ENCODE measurements at places on chromosomes 6 and 20. TPM values are rescaled to one million over a fixed set of nuclear protein-coding genes. Genes with fewer than 3 reads are reported as not detected.

TBX18 gene
- total RNA-seq = 31.6 TPM

CRYBG1 gene
- 5.5 TPM for total RNA-seq

RPL7L1 gene
- total RNA-seq = 79.4 TPM

OR2B6 gene
- total RNA-seq = not detected

PAK5 gene
- total RNA-seq = not detected

LY6G6C gene
- not detected for total RNA-seq

LY86 gene
- not detected for total RNA-seq

PPP2R5D gene
- 37.7 TPM for total RNA-seq

MKKS gene
- 7.2 TPM for total RNA-seq

IMPG1 gene
- not detected for total RNA-seq

RAD21L1 gene
- total RNA-seq = not detected

SOBP gene
- total RNA-seq = 5.8 TPM

EFCAB8 gene
- 0.50 TPM for total RNA-seq

EDN1 gene
- total RNA-seq = 5.2 TPM

SPTLC3 gene
- total RNA-seq = 14.7 TPM

TINAG gene
- total RNA-seq = not detected

CD83 gene
- 0.40 TPM for total RNA-seq

CALHM6 gene
- total RNA-seq = 0.31 TPM

INSM1 gene
- not detected for total RNA-seq

SLC22A1 gene
- total RNA-seq = 0.75 TPM

GMDS gene
- total RNA-seq = 20.2 TPM

ESR1 gene
- total RNA-seq = 3.9 TPM

GJA1 gene
- total RNA-seq = 642 TPM

NRSN1 gene
- total RNA-seq = not detected

SULF2 gene
- 5.0 TPM for total RNA-seq

PTGIS gene
- 321 TPM for total RNA-seq

PGC gene
- total RNA-seq = not detected

VSTM2L gene
- 0.53 TPM for total RNA-seq

MRAP2 gene
- 1.5 TPM for total RNA-seq

NHLRC1 gene
- total RNA-seq = 3.0 TPM

CD24 gene
- total RNA-seq = 0.26 TPM

BANF2 gene
- total RNA-seq = not detected

SIRPA gene
- total RNA-seq = 6.3 TPM

All from aortic smooth muscle cell (primary cell).